ENCODE measurements at places on chromosomes 4 and X.

- DNase-seq, result peak; percentile 40
These were observed 30.4 kb downstream of the DDX60L start for GRCh38 chr4:168449719-168450452.

DNA sequence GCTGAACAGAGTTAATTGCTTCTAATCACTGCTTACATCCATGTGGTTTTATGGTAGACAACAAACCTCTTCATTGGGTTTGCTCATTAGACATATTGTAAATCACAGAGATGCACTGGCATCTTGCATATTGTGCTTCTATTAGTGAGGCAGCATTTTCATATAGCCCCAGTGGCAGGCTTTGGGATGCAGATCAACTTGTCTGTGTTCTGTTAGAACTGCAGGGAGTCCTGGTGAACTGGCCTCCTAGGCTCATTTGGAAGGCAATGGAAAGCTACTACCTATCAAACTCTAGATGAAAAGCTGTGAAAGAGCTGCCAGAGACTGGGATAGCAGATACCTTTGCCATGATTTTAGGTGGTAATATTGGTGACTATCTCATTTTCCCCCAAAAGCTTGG is 108.8 kb downstream of the NAA11 start:
- no peak for DNase-seq

DNA sequence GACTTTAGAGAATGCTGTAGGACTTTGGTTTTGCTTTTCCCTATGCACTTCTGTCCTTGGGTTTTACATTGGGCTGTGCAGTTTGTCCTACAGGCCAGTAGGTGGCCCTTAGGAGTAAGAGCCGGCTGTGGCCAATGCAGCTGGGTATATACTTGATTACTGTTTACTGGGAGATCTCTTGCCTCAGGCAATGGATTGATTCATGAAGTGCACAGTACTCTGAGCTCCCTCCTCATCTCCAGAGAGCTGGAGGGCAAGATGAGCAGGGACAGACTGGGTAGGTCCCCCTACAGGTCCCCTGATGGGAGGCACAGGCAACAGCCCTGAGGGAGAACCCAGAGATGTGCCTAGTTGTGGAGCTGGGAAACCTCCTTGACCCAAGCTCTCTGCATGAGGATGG is 103.8 kb upstream of the QRFPR start:
- peak; percentile 28 for DNase-seq

DNA sequence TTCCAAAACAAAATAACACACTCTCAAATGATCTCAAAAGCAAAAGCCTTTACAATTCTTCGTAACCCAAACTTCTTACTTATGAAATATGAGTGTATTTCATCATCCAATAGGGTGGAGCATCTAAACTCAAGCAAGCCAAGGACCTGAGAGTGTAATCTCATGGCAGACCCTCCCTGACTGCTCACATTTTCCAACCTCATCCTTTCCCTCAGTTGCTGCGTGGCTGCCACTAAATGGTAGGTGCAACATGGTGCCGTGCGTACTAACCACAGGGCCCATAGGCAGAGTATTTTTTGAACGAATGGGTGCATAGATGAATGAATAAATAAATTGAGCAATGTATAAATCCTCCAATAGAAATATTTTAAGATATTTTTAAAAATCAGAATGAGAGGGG is 45.4 kb downstream of the TTC29 start:
- DNase-seq, result peak; percentile 4

DNA sequence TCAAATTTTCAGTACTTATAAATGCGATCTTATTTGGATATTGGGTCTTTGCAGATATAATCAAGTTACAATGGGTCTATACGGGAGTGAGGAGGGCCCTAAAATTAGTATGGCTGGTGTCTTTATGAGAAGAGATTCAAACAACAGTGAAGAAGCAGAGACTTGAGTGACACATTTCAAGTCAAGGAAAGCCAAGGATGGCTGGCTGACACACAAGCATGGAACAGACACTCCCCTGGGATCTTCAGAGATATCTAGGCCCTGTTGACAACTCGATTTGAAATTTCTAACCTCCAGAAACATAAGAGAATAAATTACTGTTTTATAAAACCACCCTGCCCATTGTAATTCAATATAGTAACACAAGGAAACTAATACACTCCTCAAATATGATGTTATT is 1886.0 kb upstream of the PCDH7 start:
- no peak for DNase-seq

DNA sequence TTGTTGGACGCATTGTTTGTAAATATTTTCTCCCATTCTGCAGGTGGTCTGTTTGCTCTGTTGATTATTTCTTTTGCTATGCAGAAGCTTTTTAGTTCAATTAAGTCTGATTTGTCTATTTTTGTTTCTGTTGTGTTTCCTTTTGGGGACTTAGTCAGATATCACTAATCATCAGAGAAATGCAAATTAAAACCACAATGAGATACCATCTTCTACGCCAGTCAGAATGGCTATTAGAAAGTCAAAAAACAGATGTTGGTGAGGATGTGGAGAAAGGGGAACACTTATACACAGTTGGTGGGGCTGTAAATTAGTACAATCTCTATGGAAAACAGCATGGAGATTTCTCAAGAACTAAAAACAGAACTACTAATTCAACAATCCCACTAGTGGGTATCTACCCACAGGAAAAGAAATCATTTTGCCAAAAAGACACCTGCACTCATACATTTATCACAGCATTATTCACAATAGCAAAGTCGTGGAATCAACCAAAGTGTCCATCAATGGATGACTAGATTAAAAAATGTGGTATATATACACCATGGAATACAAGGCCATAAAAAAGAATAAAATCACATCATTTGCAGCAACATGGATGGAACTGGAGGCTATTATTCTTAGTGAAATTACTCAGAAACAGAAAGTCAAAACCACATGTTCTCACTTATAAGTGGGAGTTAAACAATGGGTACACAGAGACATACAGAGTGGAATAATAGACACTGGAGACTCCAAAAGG is 8.1 kb downstream of the COQ2 start:
- DNase-seq, result no peak

DNA sequence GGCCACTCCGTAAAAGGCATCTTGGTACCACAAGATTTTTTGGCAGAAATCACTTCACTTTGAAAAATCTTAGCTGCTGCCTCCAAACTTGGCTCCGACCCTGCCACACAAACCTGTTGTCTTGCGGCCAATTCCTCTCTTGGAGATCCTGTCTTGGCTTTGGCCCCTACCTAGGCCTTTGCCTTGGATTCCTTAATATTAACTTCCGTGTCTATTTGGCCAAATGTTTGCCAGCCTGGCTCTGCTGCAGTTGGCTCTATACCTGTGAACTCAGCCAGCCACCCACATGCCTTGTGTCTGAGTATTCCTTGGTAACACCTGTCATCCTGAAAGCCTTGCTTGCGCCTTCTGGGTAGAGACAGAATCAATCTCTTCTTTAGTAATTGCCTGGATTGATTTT is 12.5 kb downstream of the GRXCR1 start:
- no peak for DNase-seq

Data from activated CD4-positive, alpha-beta T cell treated with anti-CD3 and anti-CD28 coated beads for 48 hours (primary cell).